ENCODE measurements at places on chromosomes 2 and 18.
A peak's percentile ranks its signal among the peaks of the same experiment; 100 is the strongest.

DNA sequence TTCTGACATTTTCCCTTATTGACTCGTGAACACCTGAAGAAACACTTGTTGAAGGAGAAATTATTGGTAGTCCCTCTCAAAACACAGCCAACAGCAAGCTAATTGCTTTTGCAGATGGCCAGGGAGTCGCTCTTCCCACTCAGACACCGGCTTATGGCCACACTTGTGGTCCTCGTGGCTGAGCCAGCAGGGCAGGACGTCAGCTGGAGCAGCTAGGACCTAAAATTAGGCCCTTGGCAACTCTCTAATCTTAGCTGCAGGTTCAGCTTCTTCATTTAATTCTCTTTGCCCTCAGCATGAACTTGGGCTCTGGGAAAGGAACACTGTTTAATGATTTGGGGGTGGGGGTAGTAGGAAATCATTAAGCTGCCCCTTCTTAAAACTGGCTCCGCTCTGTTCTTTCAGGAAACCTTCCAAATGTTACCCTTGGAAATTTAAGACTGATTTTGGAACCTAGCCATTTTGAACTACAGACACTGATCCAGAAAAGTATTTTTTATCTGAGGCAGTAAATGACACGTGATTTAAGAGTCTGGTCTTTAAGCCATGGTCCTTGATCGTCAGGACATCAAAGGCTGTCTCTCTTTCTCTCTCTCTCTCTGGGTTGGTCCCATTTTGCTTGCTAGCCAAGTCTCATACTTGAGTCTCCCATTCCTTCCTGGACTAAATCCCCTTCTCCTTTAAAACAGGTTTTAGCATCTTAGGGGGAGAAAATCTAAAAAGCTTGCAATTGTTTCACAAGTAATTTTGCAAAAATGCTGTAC, 77.5 kb downstream of the CDK15 start:
- DNase-seq: peak; percentile 80

DNA sequence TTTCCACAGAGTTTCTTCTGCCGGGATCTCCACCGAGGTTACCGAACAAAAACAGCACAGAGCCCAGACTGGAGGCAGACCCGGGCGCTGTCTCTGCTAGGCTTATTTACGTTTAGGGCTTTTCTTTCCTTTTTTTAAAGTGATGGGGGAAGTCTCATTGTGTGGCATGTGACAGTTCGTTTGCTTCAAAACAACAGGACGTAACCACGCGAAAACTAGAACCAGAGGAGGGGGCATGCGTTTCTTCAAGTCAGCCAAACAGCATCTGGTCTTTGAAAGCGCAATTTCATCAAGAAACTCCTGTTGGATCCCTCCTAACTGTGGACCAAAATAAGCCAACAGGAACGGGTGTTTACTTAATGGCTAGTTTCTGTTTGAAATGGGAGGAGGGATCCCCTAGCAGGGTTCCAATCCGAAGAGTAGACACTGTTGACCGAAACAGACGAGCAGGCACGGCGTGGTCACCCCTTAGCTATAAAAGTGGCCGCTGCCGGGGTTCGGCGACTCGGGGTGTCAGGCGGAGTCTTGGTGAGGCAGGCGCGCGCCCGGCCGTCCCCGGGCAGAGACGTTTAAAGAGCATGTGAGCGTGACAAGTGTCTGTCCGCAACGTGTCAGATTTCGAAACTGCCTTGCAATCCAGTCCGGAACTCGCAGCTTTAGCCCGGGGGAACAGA, 997 bp upstream of the TGIF1 start:
- no peak for DNase-seq

DNA sequence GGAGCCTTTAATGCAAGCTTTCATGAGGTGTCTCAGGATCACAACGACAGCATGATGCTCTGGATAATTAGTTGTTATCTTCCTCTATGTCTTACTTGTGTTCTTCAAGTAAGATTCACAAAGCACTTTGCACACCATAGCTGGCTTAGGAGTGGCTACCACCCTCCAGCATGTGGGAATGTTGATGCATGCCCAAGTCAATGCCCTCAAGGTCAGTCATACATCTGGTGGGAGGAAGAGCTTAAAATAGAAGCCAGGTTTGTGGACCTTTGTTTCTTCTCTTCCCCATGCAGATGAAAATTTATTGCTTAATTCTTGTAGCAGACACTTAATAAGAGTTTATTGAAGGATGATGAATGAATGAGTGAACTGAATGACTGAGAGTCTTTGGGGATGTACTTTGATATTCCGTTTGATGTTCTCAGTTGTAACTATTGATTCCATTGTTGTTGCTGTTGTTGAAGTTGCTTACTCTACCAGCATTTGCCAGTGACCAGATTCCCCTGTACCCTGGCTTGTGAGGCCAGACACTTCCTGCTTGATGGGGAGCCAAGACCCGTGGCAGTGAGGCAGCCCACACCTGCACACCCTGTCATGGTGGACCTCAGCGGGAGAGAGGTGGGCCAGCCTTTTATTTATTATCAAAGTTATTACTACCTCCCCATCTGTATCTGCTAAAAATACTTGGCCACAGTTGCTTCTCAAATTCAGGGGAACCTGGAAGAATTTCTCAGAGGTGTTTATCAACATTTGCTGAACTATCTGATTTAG, 137.8 kb downstream of the LAMA3 start:
- no peak for DNase-seq

DNA sequence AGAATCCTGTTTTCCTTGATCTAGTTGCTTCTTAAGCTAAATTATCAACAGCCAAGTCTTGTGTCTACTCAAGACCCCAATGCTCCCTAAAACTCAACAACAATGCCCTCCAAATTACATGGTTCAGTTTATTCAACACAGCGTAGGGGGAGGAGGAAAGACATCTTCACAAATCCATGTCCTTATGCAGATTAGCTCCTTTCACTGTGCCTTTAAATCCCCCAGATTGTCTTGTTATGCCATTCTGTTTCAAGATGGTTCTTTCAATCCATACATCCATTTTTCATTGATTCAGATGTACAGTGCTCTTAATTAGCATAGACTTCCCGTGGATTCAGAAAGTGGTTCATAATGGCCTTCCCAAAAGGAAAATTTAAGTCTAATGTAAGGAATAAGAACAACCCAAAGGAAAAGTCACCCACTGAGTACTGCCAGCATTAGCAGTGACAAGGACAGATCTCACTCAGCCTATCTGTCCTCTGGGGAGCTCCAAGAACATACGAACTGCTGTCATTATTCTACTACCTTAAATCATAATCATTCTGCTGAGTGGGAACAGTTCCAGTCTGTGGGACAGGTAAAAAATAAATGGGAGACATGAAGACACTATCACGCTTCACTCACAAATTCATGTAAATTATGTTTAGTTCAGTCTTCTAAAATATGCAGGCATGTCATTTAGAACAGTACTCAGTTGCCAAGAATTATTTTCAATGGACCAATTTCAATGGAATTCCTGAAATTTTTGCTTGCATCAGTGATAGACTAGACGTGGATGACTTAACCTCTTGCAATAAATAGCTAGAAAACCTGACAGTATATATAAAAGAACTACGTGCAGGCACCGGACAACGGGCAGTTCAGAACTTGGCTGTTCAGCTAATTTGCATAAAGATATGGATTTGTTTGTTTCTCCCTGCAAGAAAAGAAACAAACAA, 58.9 kb upstream of the RNU4ATAC start:
- no peak for DNase-seq

- DNase-seq: no peak
These were observed 135.5 kb upstream of the MC4R start for GRCh38 chr18:60508108-60508507.

DNA sequence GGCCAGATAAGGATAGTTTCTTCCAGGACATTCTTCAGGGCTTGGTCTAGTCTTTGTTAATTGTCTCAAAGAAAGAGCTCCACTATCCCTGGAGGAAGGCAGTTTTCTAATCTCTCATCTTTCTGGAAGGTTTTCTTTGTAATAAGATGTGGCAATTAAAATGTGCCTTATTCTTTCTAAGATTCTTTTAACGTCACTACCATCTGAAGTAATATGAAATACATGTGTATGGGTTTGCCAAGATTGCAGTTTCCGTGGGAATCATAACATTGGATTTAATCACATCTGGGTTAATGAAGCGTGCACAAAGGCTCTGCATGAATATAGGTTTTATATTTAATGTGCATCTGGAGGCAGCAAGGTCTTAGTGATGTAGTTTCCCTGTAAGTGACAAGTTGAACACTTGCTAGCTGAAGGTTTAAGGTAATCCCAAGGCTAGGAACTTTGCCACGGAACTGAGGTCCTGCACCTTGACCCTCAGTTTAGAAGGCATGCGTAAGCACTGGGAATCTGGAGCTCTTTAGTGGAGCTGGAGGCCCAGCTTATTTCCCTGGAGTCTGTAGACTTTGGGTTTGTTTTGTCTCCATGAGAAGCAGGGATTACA, 25.7 kb downstream of the DIS3L2 start:
- no peak for DNase-seq

DNA sequence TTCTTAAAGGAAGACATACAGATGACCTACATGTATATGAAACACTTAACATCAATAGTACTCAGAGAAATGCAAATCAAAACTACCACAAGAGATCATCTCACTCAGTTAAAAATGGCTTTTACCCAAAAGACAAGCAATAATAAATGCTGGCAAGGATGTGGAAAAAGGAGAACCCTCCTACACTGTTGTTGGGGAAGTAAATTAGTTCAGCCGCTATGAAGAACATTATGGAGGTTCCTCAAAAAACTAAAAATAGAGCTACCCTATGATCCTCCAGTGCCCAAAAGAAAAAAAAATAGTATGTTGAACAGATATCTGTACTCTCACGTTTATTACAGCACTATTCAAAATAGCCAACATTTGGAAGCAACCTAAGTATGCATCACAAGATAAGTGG, 1579.4 kb upstream of the TMEFF2 start:
- DNase-seq: no peak

DNA sequence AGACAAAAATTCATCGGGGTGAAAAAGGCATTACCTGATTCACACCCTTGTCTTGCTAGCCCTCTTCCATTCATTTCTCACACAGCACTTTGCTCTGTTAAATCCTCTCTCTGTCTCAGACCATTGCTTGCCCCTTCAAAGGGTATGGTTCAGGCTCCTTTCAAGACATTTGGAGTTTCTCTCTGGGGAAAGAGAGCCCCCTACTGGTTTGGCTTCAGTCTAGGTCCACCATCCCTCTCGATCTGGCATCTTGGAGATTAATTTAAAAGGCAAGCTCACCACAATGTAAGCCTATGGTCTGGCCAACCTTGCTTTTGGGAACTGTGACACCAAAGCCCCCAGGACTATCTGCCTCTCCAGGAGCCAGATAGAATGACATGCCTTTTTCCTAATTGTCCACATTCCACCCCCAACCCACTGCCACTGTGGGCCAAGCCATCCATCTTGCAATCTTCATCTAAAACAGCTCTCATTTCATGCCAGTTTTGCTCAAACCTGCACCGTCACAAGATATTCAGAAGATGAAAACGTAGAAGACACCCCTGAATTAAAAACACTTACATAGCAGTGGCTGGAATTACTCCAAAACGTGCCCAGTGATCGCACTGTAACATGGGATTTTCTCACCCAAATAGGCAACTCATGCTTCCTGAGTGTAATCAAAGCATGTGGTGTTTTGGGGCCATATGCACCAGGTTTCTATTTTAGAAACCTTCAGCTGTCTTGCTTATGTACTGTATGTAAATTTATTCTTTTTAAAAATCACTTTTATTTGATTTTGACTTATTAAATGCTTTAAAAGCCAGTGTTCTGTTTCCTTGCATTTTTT, 93.9 kb downstream of the FARSB start:
- DNase-seq: no peak

DNA sequence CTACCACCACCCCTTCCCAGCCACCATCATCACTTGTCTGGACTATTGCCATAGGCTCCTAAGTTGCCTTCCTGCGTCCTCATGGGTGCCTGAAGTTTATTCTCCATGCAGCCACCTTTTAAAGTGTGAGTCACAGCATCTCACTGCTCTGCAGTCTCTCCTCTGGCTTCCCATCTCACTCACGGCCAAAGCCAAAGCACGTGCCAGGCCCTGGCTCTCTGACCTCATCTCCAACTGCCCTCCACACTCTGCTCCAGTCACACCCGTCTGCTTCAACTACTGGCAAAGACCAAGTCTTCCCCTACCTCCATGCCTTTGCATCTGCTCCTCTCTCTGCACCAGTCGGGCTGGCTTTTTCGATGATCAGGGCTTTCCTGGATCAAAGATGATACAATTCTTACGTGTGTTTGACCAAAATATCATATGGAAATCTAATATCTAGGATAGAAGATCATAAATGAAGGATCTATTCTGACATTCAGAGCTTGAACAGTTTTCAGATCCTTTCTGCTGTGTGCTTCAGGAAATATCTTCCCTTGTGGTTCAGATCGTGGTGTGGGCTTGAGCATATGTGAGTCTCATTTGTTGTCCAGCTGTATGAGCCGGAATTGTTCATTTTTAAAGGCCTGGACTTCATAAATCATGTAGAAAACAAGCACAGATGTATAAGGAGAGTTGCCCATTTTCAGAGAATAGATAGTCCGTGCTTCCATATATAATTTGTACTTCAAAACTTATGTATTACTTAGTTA, 175.6 kb downstream of the PRKCE start:
- DNase-seq: no peak

DNA sequence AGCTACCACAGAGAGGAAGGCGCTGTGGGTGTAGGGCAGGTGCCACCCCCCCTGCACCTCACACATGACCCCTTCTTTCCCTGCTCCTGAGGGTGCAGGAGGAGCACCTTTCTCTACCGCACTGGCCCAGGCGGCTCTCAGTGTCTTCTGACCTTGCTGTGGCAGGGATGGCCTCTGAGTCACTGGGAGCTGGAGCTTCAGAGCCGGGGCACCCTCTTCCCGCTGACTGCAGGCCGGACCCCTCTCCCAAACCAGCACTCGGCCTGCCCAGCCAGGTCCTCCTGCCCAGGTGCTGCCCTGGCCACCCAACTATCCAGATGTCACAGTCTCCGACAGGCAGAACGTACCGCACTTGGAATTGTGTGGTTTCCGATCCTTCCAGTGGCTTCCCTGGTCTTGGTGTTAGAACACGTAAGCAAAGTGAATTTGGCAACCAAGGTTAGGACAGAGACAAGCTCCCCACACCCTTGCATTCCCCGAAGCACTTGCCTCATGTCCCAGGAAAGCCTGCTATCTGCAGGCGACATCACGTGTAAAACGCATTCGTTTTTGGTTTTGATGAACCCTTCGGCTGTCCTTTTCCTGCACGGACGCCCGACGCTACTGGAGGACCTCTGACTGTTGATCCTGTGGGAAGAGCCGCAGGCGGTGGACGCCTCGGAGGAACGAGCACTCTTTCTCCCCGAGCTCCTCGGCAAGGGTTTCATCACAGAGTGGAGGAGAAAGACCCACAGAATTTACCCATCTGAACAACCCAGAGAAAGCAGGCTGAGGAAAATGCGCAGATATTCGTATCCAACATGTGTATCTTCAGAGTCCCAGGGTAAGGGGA, 24.7 kb upstream of the KCNG2 start:
- no peak for DNase-seq

DNA sequence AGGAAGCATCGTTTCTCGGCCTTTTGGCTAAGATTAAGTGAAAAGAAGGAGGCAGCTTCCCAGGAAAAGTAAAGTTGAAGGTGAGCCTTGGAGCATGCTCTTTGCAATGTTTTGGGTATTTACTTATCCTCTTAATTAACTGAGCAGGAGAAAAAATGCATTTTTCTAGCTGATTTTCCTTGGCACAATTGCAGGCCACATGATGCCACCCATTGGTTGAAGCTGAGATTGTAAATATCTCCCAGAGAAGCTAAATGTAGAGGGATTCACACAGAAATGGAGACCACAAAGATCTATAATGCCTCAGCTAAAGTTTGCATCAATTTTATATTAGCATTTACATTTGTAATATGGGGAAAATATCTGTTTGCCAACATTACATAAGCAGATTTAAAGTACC, 294.1 kb downstream of the KCNS3 start:
- no peak for DNase-seq

- DNase-seq: no peak
These were observed 74.5 kb downstream of the USP40 start for GRCh38 chr2:233492078-233492477.

GRCh38 chr2:110674620-110675555, 3.0 kb downstream of the BUB1 start:
- DNase-seq: no peak

Measured in cerebellar nuclear complex (tissue), 1 donor.